ENCODE measurements at places on chromosomes 6 and 20.
A peak's percentile ranks its signal among the peaks of the same experiment; 100 is the strongest.

DNA sequence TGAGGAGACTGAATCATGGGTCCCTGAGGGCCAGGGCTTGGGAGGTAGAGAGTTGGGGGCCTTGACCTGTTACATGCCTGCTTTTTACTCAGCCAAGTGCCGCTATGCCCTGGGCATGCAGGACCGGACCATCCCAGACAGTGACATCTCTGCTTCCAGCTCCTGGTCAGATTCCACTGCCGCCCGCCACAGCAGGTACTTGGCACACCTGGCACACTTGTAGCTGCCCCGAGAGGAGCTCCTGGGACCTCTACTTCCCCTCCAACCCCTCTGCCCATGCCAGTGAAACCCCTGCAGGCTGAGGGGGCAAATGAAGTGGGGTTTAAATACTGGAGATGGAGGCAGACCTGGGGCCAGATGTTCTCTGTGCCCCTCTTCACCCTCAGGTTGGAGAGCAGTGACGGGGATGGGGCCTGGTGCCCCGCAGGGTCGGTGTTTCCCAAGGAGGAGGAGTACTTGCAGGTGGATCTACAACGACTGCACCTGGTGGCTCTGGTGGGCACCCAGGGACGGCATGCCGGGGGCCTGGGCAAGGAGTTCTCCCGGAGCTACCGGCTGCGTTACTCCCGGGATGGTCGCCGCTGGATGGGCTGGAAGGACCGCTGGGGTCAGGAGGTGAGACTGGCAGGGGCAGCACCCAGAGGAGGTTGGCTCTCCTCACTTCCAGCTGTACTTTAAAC, 4.6 kb downstream of the DDR1 start:
- no peak for DNase-seq

GRCh38 chr20:35490736-35491181, 35.4 kb downstream of the CEP250 start:
- DNase-seq: peak; percentile 68

GRCh38 chr6:82040405-82041221, 206.9 kb downstream of the IBTK start:
- no peak for DNase-seq

DNA sequence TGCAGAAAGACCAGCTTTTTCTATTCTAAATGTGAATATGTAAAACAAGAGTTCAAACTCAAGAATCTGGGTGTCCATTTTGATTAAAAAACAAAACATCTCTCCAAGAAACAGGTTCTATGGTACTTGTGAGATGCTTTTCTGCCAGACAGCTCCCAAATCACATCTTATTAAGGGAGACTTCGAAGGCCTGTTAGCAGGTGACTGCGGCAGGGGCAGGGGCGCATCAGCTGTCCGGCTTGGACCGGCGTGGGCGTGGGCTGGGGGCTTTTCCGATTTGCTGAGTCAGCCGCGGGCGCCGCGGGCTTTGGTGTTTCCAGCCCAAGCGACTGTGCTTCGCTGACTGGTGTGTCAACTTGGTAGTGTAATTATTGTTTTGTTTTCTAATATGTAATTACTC, 32.6 kb downstream of the TFAP2A start:
- DNase-seq: no peak

GRCh38 chr6:135328136-135328535, 147.0 kb downstream of the MYB start:
- no peak for DNase-seq

DNA sequence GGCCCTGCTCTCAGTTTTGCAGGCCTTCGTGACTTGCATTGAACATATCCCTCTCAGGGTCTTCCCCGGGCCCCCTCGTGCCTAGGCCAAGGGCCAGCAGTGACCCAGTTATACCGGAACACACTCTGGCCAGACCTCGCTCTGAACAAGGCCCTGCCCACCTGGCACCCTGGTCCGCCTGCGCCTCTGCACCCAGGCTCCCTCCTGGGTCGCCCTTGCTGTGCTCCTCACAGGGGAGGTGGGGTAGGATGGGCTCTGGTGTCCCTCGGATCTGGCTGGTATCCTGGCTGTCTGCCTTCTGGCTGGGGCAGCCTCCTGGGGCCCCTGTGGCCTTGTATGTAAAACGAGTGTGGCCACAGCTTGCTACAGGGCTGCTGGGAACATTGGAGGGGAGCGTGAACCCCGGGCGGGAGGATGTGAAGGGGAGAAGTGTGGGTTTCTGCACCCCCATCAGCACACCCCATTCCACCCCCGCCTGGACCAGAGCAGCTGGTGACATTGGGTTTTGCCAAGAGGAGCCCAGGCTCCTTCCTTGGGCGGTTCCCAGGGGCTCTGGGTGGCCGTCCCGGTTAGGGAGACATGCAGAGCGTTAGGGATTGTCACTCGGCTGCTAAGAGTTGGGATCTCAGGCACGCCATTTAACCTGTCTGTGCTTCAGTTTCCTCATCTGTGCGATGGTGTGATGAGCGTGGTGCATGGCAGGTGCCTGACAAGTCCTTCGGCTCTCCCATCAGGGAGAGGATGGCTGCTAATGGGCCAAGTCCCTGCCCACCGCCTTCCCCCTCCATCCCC, 17.5 kb downstream of the SRC start:
- DNase-seq: no peak

DNA sequence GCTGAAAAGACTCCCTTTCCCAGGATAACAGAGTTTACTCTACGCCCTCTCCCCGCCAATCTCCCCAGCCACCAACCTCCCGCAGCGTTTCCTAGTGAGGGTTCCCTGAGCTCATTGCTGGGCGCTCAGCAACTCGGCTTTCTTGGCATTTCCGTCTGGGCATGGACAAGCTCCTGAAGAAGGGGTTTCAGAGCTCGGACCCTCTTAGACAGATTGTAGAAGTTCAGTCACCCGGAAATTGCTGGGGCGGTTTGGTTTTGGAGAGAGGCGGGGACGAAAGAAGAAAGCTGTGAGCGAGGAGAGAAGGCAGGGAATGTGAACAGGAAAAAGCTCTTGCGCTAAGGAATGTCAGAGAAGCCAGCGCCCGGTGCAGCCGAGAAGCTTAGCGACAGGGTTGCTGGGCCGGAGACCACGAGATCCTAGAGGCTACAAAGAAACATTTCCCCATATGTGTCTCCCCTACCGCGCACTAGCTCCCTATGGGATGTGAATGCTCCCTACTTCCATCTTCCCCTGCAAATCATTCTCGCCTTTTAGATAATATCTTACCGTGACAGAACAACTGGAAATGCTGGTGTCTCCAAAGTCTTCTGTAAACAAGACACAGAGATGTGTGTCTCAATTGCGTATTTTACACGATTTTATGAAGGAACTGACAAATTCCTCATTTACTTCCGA, 15.8 kb downstream of the POM121L2 start:
- no peak for DNase-seq

DNA sequence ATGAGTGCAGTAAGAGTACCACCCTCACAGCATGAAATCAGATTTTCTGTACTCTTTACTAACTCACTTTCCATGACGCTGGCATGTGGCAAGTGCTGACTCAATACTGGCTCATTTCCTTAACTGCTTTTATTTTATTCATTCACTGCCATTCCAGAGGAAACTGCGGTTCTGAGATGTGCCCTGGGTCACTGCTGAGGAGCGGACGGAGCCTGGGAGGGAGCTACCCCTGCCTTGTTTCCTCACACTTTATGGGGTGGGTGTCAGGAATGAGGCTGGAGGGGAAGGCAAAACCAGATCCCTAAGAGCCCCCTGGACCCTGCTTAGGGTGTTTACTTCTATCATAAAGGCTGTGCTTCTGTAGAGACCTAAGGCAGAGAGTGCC, 14.4 kb downstream of the NT5E start:
- DNase-seq: no peak

- no peak for DNase-seq
Measured at GRCh38 chr6:84224251-84224650, 3.2 kb downstream of the CEP162 start.

- no peak for DNase-seq
Measured at GRCh38 chr20:36466089-36466488, 75.2 kb upstream of the MYL9 start.

GRCh38 chr6:154960854-154961530, 34.1 kb upstream of the TIAM2 start:
- no peak for DNase-seq

DNA sequence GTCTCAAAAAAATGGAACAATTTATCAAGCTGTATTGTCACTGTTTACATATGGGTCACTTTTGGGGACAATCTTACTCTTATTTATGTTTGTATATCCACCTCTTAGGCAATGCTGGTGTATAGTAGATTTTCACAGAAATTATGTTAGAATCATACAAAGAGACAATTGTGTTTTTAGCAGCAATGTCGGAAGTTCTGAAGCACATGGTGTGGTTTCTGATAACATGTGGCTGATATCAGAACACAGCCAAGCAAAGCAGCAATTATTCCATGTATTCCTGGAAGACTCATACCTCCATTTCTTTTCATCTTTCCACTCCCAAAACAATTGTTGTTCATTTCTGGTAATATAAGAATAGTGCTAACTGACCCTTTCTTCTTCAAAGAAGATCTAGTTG, 17.5 kb upstream of the LOC128125822 start:
- no peak for DNase-seq

- no peak for DNase-seq
Measured at GRCh38 chr6:123794799-123795198, 8.9 kb upstream of the NKAIN2 start.

GRCh38 chr20:13717631-13718044, 67.1 kb downstream of the ESF1 start:
- DNase-seq: no peak

GRCh38 chr6:18277237-18278006, 13.1 kb upstream of the DEK start:
- no peak for DNase-seq

DNA sequence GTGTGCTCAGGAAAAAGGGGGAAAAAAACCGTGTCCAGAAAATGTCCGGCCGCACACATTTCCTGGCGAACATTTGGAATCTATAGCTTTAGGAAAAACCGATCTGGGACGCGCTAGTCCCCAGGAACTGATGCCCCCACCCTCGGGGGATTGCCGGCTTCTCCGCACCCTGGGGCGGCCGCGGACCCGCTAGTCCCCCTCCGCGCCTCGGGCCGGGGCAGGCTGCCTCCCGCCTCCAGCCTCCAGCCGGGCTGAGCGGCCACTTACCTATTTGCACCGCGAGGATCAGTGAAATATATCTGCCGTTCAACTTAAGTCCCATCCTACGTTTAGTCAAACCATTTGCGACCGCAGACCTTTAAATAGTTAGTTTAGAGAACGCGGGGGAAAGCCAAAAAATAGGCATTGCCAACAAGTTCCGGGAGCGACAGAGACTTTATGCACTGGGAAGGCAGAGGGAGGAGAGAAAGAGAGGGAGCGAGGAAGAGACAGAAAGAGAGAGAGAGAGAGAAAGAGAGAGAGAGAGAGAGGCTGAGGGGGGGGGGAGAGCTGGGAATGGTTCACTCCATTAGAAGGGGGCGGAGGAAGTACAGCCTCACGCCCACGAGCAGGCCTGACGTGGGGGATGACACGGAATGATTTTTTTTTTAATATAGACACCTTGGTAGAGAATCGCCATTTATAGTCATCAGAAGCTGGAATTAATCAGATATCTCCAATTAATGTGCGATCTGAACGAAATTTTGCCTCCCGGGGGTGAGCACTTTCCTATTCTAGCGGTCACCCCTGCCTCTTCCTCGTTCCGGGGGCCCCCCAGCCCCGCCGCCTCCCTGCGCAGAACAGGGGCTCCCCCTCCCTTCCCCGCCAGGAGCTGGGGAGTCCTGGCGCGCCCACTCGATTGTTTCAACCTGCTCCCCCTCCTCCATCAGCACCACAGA, at the start of gene NRN1:
Gene NRN1 (minus strand): TSS at position 498 of the 938 bp plus-strand sequence. CDS start 176 bp downstream, at position 322.
- DNase-seq: no peak

DNA sequence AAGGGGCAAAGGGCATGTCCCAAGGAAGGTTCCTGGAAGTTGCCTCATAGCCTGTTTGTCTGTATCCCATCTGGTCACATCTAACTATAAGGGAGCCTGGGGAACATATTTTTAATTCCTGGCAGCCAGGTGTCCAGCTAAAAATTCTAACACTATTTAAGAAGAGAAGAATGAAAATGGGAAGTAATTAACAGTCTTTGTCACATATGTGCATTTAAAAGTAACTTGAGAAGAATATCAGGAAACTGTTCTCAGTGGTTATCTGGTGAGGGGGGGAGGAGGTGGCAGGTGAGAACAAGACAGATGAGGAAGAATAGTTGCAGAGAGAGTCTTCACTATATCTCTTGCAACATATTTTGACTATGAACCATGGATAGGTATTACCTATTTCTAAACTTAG, 75.5 kb upstream of the ELOVL5 start:
- DNase-seq: no peak

GRCh38 chr6:134678436-134678889, 271.4 kb downstream of the ALDH8A1 start:
- no peak for DNase-seq

GRCh38 chr6:53090576-53090975, 25.4 kb downstream of the FBXO9 start:
- no peak for DNase-seq

- no peak for DNase-seq
Measured at GRCh38 chr6:163494279-163494727, 79.8 kb downstream of the QKI start.

GRCh38 chr20:9508696-9509178, 5.7 kb upstream of the LAMP5 start:
- no peak for DNase-seq

GRCh38 chr6:84462698-84463097, 235.3 kb upstream of the CEP162 start:
- DNase-seq: no peak

DNA sequence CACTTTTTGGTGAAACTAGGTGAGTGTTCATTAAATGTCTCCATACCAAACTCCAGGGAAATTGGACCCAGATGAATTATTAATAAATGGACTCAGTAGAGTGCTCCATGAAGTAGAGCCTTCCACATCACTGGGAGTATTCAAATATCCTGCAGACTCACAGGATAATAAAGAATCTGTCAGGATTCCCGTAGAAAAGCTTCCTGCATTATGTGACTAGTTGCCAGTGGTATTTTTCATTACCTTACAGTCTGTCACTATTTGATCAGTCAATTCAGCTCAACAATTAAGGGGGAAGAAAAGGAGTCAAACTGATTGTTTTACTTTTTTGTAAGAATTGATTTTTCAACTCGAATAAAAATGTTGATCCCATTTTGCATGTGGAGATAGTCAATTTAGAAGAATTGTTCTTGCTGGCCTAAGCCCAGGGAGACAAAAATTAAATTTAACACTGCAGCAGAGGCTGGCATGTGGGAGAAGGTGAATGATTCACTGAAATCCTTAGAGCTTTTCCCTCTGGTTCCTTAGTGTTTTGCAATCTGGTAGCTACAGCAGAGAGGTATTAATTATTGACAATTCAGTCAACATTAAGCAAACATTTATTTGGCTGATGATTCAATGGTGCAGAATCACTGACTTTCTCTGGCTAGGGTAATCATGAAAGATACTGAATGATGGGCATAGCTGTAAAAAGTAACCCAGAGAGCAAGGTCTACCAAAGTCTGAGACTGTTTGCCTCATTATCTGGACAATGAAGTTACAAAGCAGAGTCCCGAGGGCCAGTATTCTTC, 442.4 kb downstream of the CD83 start:
- DNase-seq: no peak

- DNase-seq: no peak
Measured at GRCh38 chr6:5478380-5478779, 217.1 kb downstream of the FARS2 start.

- DNase-seq: no peak
Measured at GRCh38 chr6:167949121-167949684, 48.3 kb upstream of the KIF25 start.

- DNase-seq: no peak
Measured at GRCh38 chr20:61600016-61600415, 348.0 kb downstream of the CDH4 start.

GRCh38 chr20:51122931-51123658, 100.2 kb upstream of the KCNG1 start:
- DNase-seq: no peak
